Hypothalamus (tissue), 51 donors: ENCODE measurements at places on chromosomes 1 and 21.

DNA sequence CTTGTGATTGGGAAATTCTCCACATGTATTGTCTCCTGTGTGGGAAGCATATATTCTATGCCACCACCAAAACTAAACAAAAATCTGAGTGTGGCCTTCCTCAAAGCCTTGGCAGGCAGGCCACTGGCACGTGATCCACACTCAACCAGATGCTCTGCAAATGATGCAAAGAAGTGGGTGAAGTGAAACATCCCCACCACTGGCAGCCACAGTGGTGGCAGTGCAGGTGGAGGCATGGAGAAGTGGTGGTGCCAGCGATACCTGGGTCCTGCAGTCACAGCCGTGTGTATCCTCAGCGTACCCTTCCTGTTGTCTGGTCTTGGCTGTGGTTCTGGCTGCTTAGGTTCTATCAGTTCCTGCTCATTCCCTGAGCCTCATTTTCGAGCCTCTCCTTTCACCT is 65.2 kb downstream of the PLPPR5 start:
- DNase-seq = no peak

DNA sequence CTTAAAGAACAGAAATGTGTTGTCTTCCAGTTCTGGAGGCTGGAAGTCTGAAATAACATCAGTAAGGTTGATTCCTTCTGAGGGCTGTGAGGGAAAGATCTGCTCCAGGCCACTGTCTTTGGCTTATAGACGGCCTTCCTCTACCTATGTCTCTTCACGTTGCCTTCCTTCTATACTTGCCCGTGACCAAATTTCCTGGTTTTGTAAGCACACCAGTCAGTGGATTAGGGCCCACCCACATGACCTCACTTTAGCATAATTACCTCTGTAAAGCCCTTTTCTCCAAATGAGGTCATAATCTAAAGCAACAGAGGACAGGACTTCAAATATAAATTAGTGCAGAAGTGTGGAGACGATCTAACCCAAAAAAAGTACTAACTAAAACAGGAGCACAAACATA is 231.6 kb downstream of the NRIP1 start:
- no peak for DNase-seq

DNA sequence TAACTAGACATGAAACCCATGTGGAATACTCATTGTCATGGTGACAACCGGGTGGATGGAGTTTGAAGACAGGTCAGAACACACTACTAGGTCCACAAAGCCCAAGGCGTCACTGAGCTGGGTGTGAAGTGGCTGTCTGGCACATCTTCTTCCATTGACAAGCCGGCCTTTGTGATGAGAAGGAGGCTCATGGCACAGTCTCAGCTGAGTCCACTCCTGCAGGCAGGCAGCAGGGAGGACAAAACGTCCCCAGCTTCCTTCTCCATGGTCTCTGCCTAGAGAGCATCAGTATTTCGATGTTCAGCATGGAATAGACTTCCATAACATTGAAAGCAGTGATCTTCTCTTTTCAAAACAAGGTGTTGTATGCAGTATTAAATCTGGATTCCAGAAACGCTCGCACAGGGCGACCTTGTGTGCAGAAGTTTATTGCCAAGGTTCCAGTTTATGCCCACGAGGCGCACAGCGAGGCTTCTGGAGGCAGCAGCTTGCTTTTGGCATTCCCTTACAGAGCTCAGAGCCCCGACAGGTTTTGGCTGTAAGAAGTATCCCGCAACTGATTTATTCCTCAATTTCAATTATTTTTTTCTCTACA is 104.2 kb downstream of the SIM2 start:
- no peak for DNase-seq

DNA sequence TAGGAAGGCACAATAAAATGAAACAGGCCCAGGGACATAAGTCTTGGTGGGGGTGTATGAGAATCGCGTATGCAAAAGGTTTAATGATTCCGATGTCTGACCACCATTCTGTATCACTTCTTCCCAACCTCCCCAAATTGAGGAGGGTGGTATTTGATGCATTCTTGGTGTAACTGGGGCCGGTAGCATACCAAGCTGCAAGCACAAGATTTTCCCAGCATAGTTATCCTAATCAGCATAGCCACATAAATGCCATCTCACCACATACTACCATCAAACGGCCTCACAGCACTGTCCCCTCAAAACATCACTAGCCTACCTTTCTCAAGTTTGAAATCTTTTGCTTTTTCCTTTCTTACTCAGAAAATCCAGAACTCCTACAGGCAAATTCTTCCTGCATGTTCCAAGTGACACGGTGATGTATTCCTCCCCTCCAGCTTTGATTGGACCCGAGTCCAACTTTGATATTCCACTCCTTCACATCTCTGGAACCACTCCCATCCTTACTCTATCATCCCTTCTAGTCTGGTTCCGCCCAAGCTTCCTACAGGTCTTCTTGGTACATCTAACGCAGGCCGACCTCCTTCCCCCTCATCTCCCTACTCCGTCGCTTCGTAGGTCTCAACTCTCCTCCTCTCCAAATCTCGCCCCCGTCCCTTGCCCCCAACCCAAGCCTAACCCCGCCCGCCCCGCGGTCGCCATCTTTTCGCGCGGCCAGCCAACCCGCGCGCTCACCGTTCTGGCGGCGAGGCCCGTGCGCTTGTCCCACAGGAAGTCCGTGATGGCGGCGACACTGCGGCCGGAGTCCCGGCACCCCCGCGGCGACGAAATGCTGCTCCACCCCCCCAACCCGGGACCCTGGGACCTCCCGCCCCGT is 600 bp downstream of the CLK2 start:
- no peak for DNase-seq

DNA sequence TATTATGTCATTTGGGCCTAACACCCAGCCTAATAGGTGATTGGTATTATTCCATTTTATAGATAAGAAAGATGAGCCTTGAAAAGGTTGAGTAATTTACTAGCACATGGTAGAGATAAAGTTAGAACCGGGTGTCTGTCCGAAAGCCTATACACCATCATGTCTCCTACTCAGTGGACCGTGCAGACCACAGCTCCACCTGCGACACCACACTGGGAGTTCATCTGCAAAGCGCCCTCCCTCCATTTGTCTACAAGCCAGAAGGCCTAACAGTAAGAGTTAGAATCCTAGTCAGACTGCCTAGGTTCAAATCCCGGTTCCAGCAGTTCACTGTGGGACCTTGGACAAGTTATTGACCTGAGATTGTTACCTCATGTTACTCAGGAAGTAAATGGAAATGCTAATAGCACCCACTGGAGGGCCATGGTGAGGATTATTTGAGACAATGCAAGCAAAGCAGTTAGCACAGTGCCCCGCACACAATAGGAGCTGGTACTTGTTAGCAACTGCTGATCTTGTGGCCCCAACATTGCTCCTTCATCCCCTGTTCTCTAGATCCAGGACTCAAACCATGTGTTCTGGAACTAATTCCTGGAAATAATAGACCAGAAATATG is 20.5 kb downstream of the ARMH1 start:
- DNase-seq = no peak

GRCh38 chr1:210218047-210218446 is 14.5 kb upstream of the SERTAD4 start:
- no peak for DNase-seq

GRCh38 chr1:4599951-4600481 is 54.4 kb upstream of the AJAP1 start:
- no peak for DNase-seq

DNA sequence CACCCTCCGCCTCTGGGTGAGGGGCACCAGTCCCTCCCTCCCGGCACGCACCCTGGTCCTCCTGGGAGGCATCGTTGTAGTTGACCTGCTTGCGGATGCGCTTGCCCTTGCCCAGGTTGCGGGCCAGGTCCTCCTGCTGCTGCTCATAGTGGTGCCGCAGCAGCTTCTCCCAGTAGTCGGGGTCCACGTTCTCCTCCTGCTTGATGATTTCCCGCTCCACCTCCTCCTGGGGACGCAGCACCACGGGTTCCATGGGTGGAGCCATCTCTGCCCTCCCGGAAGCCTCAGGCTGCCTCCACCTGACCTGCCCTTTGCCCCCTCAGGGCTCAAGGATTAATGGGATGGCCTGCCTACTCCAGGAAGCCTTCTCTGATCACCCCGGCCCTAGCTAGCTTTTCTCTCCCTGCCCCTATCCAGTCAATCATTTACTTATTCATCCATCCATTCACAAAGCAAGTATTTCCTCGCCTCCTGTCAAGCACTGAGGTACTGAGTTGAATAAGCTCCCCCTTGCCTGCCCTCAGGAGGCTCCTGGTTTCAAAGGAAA is 53.5 kb downstream of the CHD5 start:
- no peak for DNase-seq

DNA sequence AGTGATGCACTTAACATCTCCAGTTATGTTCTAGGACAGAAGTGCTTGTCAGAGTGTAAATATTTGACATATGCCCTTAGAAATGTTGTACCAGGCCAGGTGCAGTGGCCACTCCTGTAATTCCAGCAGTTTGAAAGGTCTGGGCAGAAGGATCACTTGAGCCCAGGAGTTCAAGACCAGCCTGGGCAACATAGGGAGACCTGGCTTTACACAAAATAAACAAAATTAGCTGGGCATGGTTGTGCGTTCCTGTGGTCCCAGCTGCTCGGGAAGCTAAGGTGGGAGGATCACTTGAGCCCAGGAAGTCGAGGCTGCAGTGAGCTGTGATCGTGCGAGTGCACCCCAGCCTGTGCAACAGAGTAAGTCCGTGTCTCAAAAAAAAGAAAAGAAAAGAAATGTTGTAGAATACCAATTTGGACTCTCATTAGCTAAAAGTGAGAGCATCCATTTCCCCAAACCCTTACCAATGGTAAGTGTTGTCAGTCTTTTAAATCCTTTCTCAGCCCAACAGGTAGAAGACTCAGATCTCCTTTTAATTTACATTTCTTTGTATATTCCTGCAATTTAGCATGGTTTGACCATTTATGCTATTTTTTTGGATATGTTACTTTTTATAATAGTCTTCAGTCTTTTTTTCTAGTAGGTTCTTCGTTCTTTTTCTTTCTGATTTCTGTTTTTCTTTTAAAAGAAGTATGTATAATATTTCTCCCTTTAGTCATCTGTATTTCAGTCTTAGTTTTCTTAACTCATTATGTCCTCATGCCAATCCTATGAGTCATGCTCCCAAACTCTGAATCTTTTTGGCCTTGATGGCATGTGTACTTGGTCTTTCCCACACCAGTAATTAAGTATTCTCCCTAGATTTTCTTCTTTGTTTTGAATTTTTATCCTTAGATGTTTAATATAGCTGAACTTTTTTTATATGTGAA is 74.4 kb downstream of the CAMTA1 start:
- DNase-seq = no peak

DNA sequence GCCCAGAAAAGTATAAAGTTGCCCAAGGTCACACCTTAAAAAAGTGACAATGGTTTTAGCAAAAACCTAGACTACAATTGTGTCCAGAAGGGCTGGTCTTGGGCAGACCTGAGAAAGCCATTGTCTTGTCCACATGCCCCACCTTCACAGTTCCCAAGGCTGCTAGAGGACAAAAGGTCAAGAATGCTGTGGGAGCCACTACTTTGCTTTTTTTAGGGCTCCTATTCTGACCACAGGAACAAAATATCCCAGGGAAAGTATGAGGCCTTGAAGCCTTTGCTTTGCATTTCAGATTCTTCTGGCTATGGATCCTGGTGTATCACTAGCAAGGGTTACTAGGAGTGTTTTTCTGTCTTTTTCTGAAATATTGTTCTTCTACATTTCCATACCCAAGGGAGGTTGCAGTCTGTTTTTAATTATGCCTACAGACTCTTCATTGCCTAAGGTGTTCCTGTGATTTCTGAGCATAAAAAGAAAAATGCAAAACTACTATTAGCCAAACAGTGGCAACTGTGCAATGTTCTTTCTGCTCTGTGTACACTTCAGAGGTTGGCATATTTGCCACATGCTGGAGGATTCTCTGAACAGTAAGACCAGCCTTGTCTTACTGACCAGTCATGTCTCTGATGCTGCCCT is 10.7 kb downstream of the C1orf162 start:
- DNase-seq = no peak

DNA sequence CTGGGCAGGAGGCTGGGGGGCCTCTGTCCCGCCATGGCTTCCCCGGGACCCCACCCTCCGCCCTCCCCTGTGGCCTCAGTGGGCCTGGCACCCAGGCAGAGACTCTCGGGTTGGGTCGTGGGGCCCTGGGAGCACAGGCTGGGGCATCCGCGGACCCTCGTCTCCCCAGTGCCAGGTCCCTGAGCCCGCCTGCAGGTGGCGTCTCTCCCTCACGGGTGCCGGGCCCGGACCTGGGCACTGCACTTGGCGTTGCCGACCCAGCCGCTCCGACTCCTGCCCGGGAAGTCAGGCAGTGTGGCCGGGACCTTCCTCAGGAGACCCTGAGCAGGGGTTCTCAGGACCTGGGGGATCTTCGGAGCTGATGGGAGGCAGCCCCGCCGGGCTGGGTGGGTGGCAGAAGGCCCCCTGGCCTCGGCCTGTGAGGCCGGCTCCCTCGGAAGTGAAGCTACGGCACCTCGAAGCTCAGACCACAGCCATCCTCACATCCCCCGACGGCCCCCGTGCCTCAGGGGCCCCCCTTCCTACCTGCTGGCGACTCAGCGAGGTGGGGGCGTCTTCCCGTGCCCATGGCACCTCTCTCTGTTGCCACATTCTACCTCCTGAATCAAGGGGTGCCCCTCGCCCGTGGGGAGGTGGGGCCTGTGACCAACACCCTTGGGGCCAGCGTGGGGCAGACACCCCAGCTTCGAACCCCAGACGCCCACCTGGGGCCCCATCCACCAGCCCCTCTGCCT is 6.4 kb upstream of the C1orf159 start:
- DNase-seq = peak; percentile 10

DNA sequence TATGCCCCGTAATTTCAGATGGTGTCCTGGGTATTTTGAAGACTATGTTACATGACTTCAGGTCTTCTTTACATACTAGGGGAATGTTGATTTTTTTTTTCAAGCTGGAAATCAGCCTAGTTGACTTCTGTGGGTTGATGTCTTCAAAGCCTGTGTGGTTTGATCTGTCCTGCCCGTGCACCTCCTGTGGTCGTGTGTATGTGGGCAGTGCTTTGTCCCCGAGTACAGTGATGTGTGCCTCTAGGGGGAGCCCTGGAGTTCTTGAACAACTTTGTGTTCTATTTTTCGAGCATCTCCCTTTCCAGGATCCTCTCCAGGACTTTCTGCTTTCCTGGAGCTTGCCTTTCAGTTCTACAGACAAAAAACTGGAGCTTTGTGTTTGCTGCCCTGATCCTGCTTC is 28.9 kb downstream of the OBSCN start:
- no peak for DNase-seq

DNA sequence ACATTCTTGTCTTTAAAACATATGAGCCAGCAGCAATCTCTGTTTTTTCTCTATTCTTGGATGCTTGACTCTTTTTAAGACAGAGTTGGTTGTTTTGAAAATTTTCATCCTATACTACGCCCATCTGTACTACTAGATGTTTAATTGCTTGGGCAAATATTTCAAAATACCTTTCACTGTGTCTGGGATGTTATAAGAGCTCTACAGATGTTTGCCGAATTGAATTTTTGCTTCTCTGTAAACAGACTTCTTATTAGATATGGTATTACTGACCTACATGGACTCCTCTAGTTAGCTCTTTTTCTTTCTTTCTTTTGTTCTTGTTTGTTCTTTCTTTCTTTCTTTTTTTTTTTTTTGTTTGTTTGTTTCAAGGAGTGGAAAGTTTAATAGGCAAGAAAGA is 345.1 kb downstream of the ST6GALNAC3 start:
- no peak for DNase-seq
